ENCODE measurements at places on chromosomes 2 and 18.

- no peak for DNase-seq
Observed at GRCh38 chr2:76599732-76600368, 889.1 kb upstream of the GCFC2 start.

DNA sequence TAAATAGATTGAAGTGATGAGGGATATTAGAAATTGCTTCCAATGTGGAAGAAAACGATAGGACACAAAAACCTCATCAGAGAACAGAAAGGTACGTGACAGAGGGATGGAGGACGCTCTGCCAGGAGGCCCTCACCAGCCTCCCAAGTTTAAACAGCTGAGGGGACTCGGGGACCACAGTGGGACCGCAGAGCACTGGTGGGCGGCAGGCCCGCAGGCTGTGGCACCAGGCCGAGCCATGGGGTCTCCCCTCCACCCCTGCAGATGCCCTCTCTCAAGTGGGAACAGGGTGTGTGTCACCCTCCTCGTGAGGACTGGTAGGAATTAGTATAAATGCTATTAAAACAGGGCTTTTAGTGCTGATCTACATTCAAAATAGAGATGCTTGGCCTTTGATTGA lies 10.8 kb downstream of the NDUFA10 start:
- DNase-seq = no peak

GRCh38 chr2:171402906-171403580 lies 30.7 kb downstream of the METTL8 start:
- no peak for DNase-seq

GRCh38 chr18:63207835-63208234 lies 111.7 kb downstream of the BCL2 start:
- no peak for DNase-seq

DNA sequence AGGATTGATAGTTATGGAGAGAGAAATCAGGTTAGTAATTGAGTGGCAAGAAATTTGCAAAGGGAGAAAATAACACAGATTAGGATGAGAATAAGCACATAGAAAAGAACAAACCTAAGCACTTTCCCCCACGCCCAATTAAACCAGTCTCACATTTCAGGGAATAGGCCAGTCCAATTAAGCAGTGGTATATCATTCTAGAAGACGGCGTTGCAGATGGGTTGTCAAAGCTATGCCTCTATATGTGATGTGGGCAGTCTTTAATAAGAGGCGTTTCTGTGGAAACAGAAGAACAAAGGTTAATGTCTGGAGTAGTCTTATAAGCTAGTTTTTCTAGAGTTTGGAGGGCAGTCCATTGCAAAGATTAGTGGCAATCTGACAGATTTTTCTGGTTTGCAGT lies 61.6 kb downstream of the B3GNT2 start:
- DNase-seq = no peak

- no peak for DNase-seq
Observed at GRCh38 chr2:232586943-232587505, 36.5 kb downstream of the EIF4E2 start.

DNA sequence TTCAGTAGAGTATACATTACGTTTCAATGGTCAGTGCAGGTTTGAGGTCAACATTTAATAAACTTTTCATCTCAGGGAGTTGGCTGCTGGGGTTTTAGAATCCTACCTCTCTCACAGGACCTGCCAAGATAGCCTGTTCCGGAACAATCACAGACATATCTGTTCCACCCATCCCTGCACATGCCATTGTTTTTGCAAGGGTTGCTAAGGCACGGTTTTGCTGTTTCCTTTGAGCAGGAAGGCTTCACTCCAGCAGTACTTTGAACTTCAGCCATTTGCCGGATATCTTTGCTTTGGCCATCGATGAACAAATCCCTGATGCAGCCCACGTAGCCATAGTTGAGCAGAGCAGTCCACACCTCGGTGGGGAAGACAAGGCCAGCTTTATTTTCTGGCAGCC lies 493.8 kb downstream of the NRXN1 start:
- DNase-seq = no peak

DNA sequence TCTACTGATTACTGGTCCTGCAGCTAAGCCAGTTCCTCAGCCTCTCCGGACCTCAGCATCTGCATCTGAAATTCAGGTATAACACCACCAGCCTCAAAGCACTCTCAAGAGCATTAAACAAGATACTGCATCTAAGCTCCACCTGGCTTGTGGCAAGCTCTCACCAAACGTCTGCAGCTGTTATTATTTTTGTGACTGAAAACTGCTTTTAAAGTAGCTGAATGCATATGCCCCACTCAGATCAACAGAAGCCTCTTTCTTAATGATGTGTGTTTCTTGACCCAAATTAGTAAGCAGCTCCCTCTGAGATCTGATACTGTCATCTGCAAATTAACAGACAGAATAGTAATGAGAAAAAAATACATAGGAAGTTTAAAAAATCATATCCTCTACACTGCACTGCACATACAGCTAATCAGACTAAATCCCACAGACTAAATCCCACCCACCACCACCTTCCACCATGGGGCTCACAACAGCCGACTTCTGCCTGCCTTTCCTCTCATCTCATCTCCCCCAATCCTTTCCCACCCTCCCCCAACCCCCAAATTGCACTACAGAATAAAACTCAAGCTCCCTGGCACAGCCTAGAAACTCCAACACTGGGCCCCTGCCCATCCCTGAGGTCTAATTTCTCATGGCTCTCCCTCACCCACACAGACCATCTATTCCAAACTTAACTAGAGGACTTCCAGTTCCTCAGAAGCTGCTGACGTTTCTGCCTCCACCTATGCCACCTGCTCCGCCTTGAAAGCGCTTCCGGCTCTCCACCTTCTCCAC lies 52.9 kb downstream of the TMEM163 start:
- DNase-seq = no peak

DNA sequence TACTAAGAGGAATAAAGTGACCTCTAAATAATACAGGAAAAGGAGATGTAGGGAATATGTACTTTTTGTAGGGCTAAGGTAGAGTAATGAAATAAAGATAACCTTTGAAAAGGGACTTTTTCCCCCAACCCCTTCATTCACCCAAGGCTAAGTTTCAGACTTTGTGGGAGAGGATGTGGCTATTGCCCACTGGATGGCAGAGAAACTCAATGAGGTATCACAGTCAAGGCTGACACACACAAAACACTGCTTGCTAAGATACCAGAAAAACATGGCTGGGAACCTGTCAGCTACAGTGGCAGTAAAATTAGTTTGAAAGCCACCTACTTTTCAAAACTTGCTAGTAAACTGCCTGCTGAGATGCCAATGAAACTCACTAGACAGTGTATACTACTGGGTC lies 158.8 kb upstream of the WDSUB1 start:
- no peak for DNase-seq

DNA sequence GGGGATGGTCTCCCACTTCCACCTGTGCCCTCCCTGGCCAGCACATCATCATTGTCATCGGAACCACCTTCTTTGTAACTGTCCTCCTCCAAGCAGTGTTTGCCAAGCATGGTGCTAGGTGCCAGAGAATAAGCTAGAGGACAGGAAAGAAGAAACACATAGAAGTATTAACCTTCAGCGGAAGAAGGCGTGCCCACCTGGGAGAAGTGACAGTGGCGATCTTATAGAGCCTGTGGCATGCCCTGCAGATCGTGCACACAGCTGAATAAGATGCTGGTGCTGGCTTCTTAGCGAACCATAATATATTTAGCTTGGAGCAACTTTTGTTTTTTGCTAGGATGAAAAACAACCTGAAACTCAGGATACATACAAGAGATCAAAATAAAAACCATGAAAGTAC lies 148.0 kb downstream of the FAM210A start:
- no peak for DNase-seq

DNA sequence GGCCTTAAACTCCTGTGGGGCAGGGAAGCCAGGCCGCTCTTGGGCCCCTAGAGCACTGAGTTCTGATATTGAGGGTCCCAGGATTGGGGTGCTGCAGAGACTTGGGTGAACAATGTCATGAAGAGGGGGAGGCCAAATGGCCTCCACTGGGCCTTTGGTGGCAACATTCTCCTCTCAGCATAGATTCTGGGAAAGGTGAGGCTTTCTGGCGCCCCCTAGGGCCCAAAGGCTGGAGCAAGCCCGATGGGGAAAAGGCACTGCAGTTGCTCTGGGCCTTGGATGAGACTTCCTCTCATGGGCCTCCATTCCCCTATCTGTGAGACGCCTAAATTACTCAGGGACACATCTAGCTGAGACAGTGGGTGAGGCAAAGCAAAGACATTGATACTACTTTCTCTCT lies 84.8 kb downstream of the ACAA2 start:
- no peak for DNase-seq

DNA sequence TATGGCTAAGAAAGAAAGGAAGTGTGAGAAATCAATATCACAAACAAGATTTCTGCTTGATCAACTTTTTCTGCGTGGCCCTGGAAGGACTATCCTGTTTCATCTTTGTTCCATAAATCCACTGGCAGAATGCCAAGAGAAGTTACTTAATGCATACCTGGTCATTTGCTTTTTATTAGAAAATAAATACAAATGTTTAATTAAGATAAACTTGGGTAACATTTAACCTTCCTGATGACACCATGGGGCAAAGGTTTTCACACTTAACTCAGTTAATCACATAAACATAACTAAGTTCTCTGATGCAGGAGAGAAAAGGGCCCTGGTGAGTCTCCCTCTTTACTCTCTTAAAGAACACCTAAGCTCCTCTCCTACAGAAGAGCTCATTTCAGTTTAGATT lies 203.3 kb downstream of the AFF3 start:
- DNase-seq = no peak

- DNase-seq = no peak
Observed at GRCh38 chr2:127173057-127173456, 47.0 kb downstream of the CYP27C1 start.

DNA sequence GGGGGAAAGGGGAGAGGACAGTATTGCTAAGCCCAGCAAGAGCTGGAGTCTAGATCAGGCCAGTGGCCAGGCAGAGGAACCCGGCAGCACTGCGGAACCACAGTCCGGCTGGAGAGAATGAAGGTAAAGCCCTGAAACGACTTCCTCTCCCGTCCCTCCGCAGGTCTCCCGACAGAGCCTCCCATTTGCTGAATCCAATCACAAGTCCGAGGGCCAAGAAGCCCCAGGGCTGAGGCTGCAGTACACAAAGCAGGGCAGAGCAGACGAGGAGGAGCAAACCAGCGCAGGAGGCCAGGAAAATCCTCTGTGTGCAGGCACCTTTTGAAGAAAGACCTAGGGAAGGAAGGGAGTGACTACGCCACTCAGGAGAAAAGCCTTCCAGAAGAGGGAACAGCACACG lies 104.4 kb downstream of the OSBPL1A start:
- no peak for DNase-seq

DNA sequence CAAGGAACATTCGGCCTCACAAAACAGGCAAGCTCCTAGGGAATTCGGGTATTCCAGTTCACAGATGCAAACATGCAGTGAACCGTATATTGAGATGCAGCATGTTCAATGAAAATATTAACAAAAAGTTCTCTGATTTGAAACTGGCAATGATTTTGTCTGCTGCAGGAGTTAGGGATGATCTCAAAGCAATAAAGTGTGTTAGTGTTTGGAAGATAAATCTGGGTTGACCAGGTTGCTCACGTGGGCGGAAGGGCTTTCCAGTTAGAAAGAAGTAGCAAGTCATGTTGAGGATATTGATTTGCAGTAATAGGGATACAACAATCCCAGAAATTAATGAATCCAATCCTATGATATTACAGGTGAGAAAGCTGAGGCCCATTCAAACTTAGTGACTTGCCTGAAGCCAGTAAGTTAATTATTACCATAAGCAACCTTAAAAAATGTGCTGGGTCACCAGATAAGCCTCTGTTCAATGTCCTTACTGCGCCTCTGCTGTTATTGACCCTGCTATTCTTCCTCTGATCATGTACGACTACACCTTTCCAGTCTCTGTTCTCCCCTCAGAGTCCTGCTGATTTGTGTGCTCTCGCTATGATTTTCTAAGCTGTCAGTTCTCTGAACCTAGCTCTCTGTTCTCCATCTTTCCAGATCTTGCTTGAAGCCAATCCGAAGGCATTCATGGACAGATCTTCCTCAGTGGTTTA lies 370.8 kb downstream of the DSEL start:
- DNase-seq = no peak

- no peak for DNase-seq
Observed at GRCh38 chr2:197828464-197829135, 24.2 kb downstream of the PLCL1 start.

DNA sequence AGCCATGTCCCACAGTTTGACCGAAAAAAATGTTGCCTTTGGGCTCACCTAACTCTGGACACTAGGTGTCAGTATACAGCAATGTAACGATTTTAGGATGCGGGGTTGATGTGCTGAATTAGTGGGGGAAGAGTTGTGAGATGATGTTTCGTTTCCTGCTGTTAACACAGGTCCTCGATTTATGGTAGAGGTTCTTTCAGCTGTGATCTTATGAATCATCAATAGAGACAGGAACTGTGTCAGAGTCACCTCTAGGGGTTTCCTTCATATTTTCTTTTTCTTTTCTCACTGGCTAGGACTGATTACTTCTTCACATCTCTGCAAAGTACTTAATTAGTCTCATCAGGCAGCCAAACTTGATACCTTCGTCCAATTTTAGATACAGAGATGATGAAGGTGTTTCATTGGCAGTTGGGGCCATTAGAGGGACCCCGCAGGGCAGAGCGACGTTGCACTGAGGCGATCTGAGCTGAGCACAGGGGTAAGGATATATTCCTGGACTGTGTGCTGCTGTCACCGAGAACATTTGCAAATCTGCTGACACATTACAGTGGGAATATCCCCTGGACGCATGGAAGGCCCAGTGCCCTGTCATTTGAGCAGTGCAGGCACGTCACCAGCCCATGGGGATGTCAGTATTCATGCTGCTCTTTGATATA lies 10.2 kb upstream of the MMADHC start:
- DNase-seq = no peak

DNA sequence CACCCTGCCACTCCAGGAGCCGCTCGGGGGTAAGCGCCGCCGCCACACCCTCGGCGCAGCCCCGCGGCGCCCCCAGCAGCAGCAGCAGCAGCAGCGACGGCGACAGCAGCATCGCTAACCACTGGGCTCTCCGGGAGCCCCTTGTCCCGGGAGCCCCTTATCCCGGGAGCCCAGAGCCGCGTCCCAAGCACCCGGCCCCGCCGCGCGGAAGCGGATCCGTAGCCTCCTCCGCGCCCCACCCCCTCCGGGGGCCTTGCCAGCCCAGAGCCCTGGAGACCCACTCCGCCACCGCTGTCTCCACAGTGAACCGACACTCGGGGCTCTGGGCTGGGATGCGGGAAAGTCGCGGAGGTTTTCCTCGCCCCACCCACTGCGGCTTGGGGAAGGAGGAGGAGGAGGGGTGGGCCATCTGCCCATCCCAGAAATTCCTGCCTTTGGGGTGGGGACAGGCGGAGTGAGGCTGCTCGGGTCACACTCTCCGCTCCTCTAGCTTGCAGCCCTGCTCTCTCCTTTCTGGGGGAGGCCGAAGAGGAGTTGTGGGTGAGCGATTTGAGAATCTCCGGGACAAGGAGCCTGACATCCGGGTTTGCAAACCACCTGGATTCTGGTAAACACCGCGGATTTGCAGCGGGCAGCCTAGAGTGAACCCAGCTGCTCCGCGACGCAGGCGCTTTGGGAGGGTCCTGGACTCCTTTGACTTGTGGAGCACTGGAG lies at the start of gene PLA2R1:
Gene PLA2R1, minus strand, starts transcription at position 324 of the 714 bp plus-strand sequence. Its CDS starts 212 bp downstream, at position 112.
- no peak for DNase-seq

Data from activated naive CD4-positive, alpha-beta T cell (primary cell).